ENCODE measurements at places on chromosomes 2 and 18. TPM values are rescaled to one million over a fixed set of nuclear protein-coding genes. Genes with fewer than 3 reads are reported as not detected.

The ANKRD62 gene
- 0.01 TPM for polyA plus RNA-seq

The SGO2 gene
- polyA plus RNA-seq: 7.8 TPM

The GREB1L gene
- polyA plus RNA-seq: 1.8 TPM

The PLEKHA3 gene
- polyA plus RNA-seq: 12.9 TPM

The SLC23A3 gene
- 6.2 TPM for polyA plus RNA-seq

The CAPG gene
- polyA plus RNA-seq: 40.7 TPM

The LRRTM4 gene
- polyA plus RNA-seq: 1.2 TPM

The SLC14A1 gene
- 1.3 TPM for polyA plus RNA-seq

The AQP12A gene
- 5.0 TPM for polyA plus RNA-seq

The GPR75 gene
- 3.3 TPM for polyA plus RNA-seq

The SLC19A3 gene
- 80.8 TPM for polyA plus RNA-seq

The TRABD2A gene
- 18.0 TPM for polyA plus RNA-seq

All from large intestine (tissue), 12 donors.